ENCODE measurements at places on chromosomes 2 and 18.

DNA sequence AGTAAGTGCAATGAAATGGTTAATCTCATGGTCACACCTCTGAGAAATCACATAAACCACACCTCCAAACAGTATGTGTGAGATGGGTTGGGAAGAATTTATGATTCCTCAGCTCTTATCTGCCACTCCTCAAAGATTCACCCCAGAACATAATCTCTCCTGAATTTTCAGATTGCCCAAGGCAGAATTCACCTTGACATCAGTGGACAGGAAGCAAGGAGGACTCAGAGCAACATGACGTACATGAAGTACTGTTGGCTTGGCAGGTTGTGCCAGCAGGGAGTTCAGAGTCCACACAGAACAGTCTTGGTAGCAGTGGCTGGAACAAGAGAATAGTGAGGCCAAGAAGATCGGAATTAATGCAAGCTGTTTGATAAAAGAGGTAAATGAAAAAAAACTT is 31.7 kb upstream of the CYBRD1 start:
- DNase-seq, result no peak

- DNase-seq, result no peak
Measured at GRCh38 chr2:119431155-119431975, at the start of gene TMEM37. TMEM37 (plus strand) TSS chr2:119431854; CDS start chr2:119431904, 50 bp downstream.

DNA sequence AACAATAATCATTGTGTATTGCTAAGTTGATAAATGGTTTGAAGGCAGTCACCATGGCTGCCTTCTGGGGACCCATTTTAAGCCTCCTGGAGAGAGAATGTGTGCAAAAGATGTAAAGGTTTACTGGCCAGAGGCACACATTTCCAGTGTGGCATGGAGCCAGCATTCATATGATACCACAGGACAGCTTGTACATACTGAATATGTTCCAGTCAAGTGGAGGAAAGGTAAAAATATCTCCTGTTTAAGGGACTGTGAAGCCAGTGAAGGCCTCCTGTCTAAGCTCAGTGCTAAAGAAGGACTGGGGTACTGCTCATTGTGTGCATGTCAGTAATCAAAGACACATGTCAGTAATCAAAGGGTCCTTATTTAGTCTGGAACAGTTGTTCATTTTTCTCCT is 119.2 kb downstream of the BABAM2 start:
- no peak for DNase-seq

DNA sequence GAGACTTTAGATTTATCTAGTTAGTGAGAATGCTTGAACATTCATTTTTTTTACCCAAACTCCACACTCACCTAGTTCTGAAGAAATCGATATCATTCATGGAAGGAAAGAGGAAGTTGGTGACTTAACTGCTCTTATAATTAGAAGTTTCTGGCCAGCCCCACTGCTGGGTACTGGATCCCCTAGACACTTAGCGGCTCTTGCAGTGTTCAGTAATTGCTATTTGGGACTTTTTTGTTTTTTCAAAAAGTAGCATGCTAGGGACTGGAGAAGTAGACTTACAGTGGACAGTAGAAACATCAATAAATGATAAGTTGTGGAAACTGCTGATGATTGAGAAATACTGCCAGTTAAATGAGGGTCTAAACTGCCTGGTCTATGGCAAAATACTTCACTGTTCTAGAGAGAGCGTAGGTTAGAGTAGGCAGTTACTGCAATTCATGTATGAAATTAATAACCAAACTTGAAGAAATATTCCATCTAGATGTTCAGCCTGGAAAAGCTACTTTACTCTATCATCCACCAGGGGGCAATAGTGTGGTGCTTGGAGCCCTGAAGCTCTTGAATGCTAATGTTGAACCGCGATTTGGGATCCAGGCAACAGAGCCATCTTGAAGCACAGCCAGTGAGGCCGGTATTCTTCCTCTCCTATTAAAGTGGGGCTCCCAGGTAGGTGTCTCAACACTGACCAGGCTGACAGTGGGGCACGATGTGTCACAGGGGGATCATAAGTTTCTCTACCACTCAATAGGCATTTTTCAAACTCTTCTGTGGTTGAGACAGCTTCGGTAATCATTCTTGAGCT is 146.1 kb upstream of the SESTD1 start:
- no peak for DNase-seq

- DNase-seq, result no peak
Measured at GRCh38 chr18:4196351-4196750, 258.8 kb downstream of the DLGAP1 start.

GRCh38 chr18:34592961-34593382 is 117.1 kb upstream of the DTNA start:
- no peak for DNase-seq

DNA sequence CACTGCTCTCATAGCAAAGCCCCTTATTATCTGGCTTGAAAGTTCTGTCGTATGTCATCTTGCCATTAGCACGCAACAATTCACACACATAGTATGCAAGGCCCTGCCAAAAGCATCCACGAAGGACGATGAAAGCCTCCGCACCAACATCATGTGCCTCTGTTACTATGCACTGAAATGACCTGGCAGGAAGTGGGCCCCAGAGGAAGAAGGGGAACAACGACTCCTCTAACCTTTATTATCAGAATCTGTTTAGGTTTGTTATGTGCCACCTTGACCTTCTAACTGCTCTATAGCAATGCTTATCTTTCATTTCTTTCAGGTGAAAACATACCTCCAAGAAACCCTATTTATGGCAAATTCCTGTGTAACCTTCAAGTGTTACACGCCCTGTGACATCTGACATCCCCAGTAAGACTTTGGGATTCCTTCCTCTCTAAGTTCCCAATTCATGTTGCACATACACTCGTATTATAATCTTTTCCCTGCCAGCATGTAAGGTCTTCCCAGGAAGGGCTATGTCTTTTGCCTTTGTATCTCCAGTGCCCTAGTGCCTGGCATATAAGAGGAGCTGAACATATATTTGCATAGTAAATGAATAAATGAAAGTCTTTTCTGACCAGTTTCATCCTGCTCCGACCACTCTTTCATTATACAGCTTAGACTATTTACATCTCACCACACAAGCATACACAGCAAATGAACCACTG is 7.0 kb upstream of the NDUFV2 start:
- DNase-seq, result peak; percentile 34

DNA sequence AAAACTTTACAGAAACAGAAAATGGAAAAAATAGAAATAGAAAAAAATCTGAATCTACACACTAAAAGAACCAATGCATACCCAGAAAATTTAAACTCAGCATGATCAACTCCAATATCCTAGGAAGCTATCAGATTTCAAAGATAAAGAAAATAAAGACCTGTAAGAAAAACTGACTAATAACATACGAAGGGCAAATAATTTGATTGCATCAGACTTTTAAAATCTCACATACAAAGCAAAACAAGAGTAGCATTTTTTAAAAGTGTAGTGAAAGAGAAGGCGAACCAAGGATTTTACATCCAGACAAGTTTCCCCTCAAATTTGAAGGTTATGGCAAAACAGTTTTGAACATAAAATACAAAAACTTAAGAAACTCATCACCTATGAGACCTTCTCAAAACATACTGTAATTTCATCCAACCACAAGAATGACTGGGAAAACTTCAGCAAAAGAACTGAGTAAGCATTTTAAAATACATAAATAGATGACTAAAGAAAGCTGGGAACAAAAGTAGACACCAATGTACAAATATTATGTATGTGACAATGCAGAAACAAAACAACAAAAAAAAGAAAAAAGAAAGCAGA is 54.8 kb downstream of the NBAS start:
- no peak for DNase-seq

- no peak for DNase-seq
Measured at GRCh38 chr2:218023636-218024035, 20.8 kb upstream of the TNS1 start.

- peak; percentile 58 for DNase-seq
Measured at GRCh38 chr2:218876562-218877219, 4.0 kb upstream of the WNT10A start.

DNA sequence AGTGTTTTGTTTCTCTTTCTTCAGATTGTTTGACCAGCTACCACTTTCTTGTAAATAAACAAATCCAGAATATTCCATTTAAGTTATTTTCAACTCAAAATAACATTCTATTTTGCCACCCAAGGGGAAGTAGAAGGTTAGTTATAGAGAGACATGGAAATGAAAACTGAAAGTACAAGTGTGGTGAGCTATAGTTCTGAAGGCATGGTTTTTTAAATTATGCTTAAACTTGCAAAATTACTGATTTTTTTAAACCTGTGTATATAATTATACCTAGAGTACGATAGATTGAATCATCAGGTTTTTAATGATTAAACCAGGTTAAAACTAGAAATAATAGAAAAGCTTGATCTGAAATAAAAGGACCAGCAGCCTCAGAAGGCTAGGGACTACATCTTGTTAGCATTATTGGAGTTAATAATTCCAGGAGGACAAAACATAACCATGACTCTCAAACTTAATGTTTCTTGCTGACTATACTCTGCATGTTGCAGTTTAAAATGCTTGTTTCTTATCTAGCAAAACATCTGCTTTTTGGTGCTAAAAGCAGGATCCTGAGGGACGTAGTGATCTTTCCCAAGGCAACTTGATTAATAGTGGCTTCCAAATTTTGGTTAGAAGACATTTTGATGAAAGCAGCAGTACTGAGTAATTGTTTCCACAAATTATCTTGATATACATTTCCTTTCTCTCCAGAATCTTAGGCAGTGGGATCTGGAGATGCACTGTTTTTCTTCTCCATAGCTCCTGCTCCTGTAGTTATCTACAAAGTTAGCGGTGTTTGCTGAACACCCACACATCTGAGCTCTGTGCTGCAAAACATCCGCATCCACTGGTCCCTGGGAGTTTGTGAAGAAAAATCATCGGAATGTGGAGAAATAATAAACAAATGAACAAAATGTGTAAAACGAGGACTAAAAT is 327.2 kb upstream of the PKDCC start:
- DNase-seq, result no peak

DNA sequence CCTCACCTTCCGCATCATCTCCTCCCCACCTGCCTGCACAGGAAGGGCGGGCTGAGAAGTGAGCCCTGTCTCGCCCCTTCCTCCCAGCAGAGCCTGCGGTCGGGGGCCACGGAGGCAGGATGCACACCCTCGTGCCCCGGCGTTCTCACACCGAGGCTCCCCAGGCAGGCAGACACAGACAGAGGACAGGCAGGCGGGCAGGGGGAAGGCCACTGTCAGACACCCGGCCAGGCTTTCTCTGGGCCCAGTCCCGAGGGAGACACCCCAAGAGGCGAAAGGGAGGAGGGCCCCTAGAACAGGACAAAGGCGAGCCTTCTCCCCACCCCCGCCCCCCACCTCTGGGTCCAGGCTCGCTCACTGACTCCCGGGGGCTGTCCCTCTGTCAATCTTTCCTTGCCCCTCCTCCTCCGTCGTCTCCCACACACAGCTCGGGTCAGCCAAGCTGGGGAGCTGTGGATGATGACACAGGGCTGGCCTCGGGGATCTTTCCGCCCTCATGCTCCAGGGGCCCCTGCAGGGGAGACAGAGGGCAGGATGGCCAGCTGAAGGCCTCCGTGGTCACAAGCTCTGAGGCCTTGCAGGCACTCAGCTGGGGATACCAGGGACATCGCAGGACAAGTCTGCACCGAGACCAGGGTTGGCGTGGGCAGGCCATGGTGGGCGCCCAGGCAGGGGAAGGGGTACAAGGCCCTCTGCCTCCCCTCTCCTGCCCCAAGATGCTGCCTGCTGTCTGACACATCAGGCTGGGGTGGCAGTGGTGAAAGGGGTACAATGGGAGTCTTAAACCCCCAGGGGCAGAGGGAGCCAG is 24.9 kb downstream of the BIN1 start:
- DNase-seq, result peak; percentile 61

GRCh38 chr2:180699657-180700361 is 280.6 kb upstream of the UBE2E3 start:
- no peak for DNase-seq

DNA sequence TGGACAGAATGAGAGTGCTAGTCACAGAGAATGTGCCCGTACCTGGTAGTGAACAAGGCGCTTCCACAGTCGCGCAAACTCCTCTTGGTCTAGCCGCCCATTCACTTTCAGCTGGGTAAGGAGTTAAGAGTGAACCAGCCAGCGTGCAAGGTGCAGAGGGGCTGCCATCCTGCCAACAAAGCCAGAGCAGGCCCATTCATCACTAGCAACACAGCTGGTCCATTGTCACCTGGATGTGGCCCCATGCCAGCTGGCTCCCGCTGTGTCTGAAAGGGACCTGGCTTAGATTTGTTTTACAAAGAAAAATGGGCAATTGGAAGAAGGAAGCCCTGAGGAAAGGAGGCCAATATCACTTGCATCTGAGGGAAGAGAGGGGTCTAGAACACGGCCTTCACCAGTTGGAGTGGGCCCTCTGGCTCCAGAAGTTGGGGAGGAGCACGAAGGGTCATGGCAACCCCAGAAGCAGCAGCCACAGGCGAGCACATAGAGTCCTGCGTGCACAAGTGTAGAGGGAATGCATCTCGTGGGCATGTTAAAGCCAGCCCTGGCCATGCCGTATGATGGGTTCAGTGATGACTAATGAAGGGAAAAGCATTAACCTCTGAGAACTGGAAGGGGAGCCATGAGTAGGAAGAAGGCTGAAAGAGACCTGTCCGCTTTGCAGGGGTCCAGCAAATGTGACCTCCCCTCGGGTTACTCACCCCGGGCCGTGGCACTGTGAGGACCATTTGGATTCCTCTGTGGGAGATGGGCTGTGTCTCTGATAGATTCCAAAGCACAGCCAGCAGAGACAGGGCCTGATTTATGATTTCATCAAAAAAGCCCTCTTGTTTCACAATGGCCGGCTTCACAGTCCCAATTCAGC is 70.6 kb downstream of the CAPN13 start:
- DNase-seq, result no peak

GRCh38 chr2:25165992-25166875 is 2.1 kb downstream of the POMC start:
- no peak for DNase-seq

DNA sequence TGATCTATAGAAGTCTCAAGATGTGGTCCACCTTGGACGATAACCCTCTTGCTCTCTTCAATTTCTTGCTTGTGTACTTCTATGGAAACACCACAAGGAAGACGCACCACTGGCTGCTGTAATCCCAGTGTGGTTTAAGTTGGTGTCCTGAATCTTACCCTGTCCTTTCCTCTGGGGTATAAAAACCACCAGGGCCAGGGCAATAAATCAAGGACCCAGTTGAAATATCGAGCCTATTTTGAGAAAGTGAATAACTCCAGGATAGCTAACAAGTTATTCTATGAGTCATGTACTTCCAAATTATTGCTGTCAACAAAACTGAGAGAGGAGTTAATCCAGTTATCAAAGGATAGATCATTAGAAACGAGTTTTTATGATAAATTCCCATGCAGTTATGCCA is 137.0 kb downstream of the RND3 start:
- no peak for DNase-seq

- no peak for DNase-seq
Measured at GRCh38 chr18:62576845-62577512, 54.2 kb downstream of the ZCCHC2 start.

DNA sequence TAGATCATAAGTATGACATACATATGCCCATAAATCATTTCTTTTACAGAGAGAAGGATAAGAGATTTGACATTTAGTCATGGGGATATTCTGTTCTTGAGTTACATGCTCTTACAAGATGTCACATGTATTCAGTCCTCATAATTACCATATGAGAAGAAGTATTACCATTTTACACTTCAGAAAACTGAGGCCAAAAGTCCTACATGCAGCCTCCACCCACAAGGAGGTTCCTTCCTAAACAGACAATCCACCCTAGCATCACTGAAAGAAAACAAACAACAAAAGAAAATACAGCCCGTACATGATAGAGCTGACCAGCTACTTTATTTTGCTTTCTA is 335.1 kb downstream of the SETBP1 start:
- DNase-seq, result no peak

- no peak for DNase-seq
Measured at GRCh38 chr2:221077251-221077650, 494.9 kb downstream of the EPHA4 start.

Measured in T follicular helper cell (primary cell).